ENCODE measurements at places on chromosomes 7 and 10.

GRCh38 chr7:21507627-21508343, 35.1 kb upstream of the DNAH11 start:
- DNase-seq: peak; percentile 25

- no peak for DNase-seq
Measured at GRCh38 chr7:33789871-33790630, 115.3 kb upstream of the BMPER start.

DNA sequence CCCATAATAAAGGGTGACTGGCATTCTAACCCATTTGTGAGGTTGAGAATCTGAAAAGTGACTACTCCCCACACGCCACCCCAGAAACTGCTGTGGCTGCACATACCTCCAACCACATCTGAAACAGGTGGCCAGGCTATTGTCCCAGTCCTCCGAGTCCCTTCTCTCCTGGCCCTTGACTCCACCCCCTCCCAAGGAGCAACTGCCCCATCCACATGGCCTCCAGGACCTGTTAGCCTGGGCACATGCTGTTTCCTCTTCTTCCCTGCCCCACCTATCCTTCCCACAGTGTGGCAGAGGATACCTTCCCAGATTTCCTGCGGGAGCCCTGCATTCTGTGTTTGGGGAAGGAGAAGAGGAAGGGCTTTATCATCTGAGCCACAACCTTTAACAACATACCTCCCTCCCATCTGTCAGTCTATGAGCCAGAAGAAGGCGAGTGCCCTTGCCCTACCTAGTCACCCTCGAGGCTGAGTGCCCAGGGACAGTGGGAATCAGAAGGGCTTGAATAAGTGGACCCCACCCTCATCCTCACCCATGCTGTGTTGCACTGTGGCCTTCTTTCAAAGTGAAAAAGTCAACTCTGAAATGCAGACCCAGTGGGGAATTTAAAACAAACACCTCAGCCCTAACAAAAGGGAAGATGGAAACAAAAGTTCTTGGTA, 11.9 kb downstream of the STEAP1B start:
- no peak for DNase-seq

- DNase-seq: no peak
Measured at GRCh38 chr10:6470894-6471618, 109.0 kb downstream of the PRKCQ start.

DNA sequence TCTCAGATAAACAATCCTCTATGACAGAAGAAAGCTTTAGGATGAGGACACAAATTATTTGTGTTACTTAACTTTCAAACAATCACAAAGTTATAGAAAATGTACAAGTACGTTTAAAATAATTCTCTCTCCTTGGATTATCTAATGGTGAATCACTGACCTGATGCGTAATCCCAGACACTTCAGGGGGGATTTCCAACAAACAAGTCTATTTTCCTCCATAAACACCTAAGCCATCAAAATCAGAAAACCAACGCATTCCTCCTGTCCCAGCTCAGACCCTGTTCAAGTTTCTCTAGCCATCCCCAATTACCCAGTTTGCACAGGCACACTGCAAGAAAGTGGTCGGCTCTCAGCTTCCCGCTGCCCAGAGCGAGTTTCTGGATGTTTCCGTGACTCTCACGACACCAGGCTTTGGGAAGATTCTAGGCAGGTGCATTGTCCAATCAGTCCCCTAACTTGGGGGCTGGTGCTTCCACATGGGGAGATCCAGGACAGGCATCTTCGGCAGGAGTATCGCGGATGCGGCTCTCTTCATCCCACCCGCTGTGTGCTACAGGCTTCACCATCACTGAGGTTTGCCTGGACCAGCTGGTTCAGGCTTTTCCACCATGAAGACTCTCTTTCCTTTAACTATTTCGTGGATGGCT, 200.0 kb downstream of the ZMYND11 start:
- no peak for DNase-seq
